HFFc6 (cell line): ENCODE measurements at places on chromosomes 7 and 10. TPM values are rescaled to one million over a fixed set of nuclear protein-coding genes. Genes with fewer than 3 reads are reported as not detected.

DNA sequence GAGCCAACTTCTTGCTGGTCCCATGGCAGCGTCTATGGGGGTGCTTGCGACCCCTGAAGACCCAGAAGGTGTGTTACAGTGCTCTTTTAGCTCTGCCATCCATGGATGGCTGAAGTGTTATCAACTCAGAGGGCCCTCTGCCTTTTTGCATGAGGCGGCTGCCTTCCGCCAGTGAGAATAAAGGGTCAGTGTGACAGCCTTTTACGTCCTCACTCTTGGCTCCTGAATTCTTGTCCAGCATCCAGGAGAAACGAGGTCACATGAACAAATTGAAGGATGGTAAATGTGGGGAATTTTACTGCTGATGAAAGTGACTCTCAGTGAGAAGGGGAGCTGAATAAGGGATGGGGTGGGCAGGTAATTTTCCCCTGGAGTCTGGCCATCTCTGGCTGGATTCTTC lies 24.1 kb downstream of the SSMEM1 start:
- DNase-seq, result no peak

DNA sequence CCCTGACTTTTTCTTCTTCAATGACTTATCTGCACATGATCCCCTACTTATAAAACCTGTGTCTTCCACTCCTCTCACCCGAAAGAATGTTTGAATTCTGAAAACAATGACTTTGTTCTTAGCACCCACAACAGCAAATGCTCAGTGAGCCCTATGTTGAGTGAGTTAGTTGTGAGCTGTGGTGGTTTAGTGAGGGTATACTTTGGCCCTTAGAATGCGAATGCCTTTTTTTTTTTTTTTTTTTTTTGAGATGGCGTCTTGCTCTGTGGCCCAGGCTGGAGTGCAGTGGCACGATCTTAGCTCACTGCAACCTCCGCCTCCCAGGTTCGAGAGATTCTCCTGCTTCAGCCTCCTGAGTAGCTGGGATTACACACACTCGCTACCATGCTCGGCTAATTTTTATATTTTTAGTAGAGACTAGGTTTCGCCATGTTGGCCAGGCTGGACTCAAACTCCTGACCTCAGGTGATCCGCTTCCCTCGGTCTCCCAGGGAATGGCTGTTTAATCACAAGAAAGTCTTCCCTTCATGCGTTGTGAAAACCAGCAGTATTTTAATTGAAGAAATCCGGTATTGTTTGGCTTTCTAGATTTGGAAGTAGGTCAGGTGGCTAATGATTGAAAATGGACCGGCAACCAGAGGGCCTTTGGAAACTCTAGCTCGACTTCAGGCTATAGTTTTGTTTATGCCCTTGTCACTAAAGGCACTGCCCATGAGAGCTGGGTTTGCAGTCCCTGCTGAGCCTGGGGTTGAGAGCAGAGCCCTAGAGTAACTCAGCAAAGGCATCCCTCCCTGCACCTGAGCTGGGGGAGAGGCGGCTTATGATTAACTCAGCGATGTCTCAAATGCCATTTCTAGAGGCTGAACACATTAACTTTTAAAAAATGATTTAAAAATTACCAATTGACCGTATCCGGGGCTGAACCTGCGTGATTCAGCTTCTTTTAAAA lies 41.3 kb downstream of the CUX1 start:
- no peak for DNase-seq

DNA sequence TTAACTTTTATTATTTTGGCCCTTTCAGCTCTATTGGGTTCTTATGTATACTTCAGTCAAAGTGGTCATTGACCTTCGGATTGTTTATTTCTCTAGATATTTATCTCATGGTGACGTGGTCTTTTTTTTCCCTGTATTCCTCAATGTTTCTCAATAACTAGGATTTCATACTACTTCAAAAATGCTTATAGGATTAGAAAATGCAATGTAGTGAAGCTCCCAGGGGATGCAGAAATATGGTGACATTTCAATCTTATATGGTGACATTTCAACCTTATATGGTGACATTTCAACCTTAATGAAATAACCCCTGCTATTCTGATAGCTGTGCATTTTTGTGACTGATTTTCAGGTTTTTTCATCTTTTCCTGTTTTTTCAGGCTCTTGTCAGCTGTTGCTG lies 51.4 kb downstream of the CHRM2 start:
- no peak for DNase-seq

FFAR4 gene
- total RNA-seq, result not detected in 3 replicates

NPSR1 gene
- total RNA-seq, result not detected in 3 replicates

GRCh38 chr10:113232928-113233511 lies 283.0 kb downstream of the TCF7L2 start:
- no peak for DNase-seq

GRCh38 chr7:38451840-38452239 lies 178.4 kb upstream of the TARP start:
- DNase-seq, result peak; percentile 50

DNA sequence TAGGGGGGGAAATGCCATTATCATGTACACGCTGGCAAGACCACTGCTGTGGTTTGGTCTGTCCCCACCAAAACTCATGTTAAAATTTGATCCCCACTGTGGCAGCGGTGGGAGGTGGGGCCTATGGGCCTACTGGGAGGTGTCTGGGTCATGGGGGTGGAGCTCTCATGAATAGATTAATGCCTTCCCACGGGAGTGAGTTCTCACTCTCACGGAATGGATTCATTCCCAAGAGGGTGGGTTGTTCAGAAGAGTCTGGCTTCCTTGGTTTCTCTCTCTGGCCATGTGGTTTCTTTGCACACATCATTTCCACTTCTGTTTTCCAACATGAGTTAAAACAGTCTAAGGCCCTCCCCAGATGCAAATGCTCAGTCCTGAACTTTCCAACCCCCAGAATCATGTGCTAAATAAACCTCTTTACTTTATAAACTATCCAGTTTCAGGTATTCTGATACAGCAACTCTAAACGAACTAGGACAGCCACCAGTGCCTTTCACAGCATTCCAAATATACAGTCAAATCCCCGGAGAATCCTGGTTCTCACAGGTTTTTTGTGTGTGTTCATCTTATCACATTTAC lies 44.3 kb downstream of the SMURF1 start:
- no peak for DNase-seq

TAS2R4 gene
- total RNA-seq, result 0.10 TPM in 1 of 2 replicates, not detected in the other

DNA sequence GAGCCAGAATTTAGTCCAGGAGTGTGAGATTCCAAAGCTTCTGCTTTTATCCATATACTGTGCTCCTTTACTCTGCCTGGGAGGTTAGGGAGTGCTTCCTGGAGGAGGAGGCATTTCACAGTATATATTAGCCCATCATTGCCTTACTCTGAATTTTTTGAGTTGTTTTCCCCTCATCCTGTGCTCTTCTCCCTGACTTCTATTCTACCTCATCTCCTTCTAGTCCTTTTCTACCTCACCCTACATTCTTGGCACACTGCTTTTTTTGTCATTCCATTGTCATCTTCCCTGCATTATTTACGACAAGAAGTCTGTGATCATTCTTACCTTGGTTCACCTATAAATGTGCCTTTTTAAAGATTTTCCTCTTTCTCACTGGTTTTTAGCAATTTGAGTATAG lies 21.3 kb downstream of the STK17A start:
- DNase-seq, result no peak

DNA sequence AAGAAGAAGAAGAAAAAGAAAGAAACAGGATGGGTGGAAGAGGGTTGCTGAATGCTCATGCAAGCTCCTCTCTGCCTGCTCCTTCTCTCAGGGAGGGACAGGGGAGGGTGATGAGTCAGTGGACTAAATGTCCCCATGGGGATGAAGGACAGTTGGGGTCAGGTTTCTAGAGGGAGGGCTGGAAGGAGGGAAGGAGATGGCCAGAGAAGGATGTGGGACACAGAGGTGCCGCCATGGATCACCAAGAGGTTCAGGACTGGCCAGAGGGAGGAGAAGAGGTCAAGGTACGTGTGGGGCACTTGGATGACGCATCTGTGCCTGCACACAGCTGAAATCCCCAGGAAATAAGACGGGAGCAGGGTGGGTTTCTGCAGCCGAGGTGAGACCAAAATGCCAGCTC lies 88.9 kb upstream of the GTF2I start:
- DNase-seq, result no peak

AS3MT gene
- 2.3 to 4.5 TPM (median 3.9 TPM) in 3 replicates for total RNA-seq

ZWINT gene
- 24.4 to 56.3 TPM (median 53.2 TPM) in 3 replicates for total RNA-seq

GRCh38 chr7:36741866-36742265 lies 17.6 kb upstream of the AOAH start:
- no peak for DNase-seq

GRCh38 chr10:73971636-73972354 lies 26.1 kb upstream of the VCL start:
- no peak for DNase-seq

DNA sequence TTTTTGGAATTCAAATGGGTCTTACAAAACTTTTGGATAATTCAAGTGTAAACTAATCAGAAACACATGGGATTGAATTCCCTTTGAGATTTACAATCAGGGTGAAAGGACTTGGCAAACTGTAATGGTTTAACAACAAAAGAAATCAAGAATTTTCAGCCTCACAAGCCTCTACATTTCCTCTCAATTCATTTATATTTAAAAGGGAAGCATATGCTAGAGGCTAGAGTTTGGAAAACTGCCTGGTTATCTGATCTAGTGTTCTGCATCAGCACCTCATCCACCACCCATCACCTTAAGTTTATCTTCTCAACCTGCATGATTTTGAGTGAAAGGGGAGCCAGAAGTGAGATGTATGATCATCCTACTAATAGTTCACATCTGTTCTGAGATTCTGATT lies 120.7 kb downstream of the TES start:
- DNase-seq, result peak; percentile 13

DNA sequence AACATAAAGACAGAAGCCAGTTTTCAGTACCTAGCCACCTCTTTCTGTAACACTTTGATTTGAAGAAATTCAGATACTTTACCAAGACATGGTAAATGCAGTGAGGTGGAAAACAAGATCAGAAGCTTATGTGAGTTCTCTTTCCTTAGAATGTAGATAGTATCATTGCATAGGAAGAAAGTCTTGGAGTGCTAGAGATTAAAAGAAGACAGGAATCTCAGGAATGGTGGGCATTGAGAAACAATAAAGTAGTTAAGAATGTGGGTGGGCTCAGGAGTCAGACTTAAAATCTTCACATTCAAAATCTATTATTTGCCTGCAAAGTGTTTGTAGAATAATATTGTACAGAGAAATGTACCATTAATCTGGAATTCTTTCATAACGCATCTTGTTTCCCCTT lies 58.9 kb downstream of the POLL start:
- no peak for DNase-seq

DNA sequence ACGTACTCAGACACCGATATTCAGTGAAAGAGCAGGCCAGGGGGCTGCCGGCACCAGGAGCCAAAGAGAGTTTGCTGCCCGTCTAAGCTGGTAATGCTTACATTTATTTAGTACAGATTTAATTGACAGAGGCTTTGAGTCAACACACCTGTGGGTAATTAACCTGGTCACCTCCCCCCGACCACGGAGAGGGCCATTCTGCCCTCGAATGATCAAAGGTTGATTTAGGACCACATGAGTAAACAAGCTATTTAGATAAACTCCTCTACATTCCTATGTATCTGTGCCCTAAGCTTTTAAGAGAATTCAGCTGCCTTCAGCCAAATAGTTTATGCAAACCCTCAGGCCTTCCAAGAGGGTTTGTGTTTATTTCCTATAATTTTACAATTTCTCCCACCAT lies 164.8 kb downstream of the IPMK start:
- no peak for DNase-seq

LEP gene
- total RNA-seq, result not detected in 3 replicates

GRCh38 chr10:97059006-97059871 lies 126.5 kb downstream of the SLIT1 start:
- DNase-seq, result no peak

- DNase-seq, result no peak
Observed at GRCh38 chr7:73345538-73345937, 17.6 kb downstream of the FKBP6 start.

DNA sequence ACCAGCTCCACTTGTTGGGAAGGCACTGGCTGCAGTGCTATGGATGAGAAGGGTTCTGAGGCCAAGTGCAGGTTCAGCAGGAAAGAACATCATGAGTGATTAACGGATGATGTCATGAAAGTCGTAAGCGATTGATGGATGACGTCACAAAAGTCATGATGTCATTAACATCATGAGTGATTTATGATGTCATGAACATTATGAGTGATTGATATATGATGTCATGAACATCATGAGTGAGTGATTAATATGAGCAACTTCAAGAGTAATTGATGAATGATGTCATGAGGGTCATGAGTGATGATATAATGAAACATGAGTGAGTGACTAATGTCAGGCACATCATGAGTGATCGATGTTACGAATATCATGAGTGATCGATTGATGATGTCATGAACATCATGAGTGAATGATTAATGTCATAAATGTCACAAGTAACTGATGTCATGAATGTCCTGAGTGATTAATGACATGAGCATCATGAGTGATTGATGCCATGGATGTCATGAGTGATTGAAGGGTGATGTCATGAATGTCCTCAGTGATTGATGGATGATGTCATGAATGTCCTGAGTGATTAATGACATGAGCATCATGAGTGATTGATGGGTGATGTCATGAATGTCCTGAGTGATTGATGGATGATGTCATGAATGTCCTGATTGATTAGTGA lies 185.6 kb downstream of the PAXIP1 start:
- no peak for DNase-seq

DNA sequence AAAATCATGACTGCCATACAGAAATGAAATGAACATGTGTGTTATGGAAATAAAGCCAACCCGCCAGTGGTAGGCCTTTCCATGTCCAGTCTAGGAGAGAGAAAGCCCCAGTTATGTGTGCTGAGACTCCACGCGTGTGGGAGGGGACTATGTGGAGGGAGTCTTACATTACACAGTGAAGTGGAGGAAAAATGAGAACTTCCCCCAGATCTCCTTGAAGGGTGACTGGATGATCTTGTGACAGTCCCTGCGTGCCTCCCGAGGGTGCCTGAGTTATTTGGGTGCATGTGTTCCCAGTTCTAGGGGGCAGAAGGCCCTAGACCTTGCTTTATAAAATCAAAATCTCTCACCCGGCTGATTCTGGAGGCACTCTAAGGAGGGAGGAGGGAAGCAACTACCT lies 24.2 kb downstream of the UPP1 start:
- no peak for DNase-seq

DNA sequence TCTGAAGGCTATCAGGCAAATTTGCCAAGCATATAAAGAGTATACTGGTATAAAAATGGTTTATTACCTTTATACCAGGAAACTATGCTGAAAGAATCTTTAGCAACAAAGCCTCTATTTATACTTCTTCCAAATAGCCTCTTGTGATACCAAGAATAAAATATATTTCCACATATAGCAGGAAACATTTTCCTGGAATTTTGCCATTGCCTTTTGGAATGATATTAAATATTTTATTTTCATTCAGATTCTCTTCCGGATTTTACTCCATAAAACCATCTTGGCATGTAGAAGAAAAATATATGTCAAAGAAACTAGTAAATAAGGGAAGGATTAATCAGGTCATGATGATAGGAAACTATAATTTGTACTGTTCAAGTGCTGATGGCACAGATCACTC lies 17.7 kb downstream of the SOSTDC1 start:
- DNase-seq, result no peak

GRCh38 chr7:33743594-33743993 lies 161.7 kb upstream of the BMPER start:
- no peak for DNase-seq

PNLIPRP1 gene
- not detected in 2 replicates for total RNA-seq

GRCh38 chr7:129385598-129385997 lies 48.6 kb upstream of the STRIP2 start:
- no peak for DNase-seq
